Activated naive CD4-positive, alpha-beta T cell treated with anti-CD3 and anti-CD28 coated beads, Interleukin-2, amount 50 U/mL, for 72 hours (primary cell): ENCODE measurements at places on chromosomes 2 and 18. TPM values are rescaled to one million over a fixed set of nuclear protein-coding genes. Genes with fewer than 3 reads are reported as not detected.

DNA sequence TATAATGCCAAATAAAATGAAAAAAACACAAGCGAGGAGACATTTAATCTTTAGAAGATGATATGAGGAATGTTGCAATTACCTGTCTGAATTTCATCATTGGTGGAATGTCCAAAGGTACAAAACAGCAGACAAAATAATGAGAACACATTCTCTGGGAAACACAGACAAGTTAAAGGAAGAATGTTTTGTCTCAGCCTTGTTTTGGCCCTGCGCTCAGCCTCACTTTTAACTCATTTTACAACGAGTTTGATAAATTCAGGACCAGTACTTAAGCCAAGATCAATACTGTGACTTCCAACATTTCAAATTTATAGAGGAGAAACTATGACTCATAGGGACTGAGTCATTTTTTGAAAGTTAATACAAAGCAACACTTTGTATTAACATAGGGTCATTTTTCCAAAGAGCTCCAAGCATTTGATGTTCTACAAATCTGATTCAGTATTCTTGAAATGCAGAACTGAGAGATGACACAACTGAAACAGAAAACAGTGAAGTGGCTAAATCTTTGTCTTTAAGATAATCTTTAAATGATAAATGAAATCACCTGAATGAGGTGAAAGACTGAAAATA, 833.2 kb upstream of the CHAC2 start:
- DNase-seq, result no peak

DNA sequence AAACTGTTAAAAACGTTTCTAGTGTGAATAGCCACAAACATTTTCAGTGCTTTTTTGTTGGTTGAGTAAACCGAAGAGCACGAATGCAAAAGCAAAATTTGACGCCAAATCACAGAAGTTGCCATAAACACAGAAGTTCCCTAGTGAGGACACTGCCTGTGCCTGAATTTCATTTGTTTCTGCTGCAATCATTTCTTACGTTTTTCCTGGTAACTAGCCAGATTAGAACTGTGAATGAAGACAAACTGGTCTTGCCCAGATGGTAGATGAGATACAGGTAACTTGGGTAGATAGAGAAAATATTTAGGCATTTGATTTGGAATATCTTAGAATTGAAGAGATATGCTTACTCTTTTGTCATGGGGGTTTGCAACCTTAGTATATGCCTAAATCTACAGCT, 9.8 kb upstream of the TBR1 start:
- DNase-seq, result no peak

GRCh38 chr2:213863541-213863940, 547.3 kb upstream of the VWC2L start:
- DNase-seq, result no peak

- no peak for DNase-seq
These were observed 20.7 kb downstream of the ST8SIA3 start for GRCh38 chr18:57373017-57373416.

- DNase-seq, result no peak
These were observed 1.4 kb downstream of the CEP76 start for GRCh38 chr18:12701161-12701560.

DNA sequence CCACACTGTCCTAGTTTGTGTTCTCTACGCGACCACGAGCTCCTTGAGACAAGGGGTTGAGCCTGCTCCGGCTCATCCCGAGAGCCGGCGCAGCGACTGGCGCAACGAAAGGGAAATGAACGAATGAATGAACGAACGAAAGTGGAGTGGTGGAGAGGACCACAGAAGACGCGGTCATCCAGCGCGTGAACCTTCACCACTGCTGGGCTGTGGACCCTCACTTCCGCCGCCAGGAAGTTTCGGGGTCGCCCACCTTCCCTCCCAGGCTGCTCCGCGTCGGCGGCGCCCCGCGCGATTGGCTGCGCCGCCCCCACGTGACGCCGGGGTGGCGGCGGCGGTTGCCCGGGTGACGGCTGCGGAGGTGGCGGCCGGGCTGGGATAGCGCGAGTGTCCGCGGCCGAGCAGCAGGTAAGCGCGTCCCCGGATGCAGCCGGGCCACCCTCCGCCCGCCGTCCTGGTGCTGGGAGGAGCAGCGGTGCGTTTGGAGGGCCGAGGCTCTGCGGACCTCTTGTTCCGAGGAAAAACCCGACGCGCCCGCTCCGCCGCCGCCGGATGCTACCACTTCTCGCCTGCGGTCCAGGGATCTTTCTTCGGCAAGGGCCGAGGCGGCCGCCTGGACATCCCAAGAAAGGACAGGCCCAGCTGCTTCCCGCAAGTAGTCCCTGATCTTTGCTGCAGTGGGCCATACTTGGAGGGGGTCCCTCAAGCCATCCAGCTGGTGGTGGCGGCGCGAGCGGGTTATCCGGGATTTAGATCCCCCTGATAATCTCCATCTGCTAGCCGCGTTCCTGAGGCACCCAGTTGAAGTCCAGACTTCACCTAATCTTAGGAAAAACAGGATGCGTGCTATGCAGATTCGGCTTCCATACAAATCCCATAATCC, at the start of gene ARMC9:
TSS of gene ARMC9 (plus strand) at position 341 of the 883 bp plus-strand sequence. CDS start 7,608 bp downstream, outside the sequence.
- peak; percentile 82 for DNase-seq

GRCh38 chr2:175282300-175282699, 100.8 kb upstream of the ATP5MC3 start:
- DNase-seq, result no peak

LYPD6B gene
- total RNA-seq, result not detected

- DNase-seq, result no peak
These were observed 489.5 kb downstream of the TNS1 start for GRCh38 chr2:217513258-217513657.

IL36RN gene
- total RNA-seq, result not detected

CFAP210 gene
- not detected for total RNA-seq

CRYGC gene
- not detected for total RNA-seq

GRCh38 chr2:219509780-219510511, 4.3 kb upstream of the ASIC4 start:
- peak; percentile 68 for DNase-seq

GRCh38 chr2:137333386-137334165, 568.2 kb downstream of the THSD7B start:
- no peak for DNase-seq

- peak; percentile 35 for DNase-seq
These were observed 68.8 kb upstream of the SMAD7 start for GRCh38 chr18:49019446-49020045.

RRM2 gene
- total RNA-seq, result 682 TPM

DNA sequence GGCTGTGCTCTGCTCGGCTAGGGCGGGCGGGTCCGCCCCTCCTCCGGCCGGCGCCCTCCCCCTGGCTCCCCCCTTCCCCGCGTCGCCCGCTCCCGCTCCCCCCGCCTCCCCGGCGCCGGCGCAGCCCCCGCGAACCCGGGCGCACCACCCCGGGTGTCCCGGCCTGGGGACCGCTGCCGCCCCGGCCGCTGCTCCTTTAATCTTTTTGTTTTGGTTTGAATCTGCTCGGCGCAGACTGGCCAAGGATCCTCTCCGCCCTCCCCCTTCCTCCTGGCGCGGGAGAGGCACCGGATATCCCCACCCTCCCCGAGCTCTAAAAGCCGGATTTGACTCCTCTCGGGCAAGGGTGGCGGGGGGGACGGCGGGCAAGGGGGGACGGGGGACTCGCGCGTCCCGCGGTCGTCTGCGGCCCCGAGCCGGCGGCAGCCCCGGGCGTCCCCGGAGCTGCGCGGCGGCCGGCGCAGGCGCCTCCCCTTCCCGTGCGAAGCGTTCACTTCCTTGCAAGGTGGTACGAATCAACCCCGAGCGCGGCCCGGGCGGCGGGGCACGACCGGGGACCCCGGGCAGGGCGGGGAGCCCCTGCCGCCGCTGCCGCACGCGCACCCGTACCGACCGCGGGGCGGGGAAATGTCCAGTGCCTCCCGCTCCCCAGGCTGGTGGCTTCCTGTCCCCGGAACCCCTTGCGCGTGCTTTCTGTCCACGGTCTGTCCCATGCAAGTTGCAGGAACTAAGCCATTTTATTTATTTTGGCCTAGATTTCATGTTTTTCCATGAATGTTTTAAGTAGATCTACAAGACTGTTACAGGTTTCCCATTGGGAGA, at the start of gene PTGR3:
TSS of gene PTGR3 (minus strand) at position 11 of the 822 bp plus-strand sequence. CDS start 81 bp downstream, outside the sequence.
- peak; percentile 69 for DNase-seq

GRCh38 chr2:88226754-88227153, 56.6 kb downstream of the THNSL2 start:
- no peak for DNase-seq

GRCh38 chr18:77654302-77654701, 404.7 kb downstream of the GALR1 start:
- no peak for DNase-seq

DNA sequence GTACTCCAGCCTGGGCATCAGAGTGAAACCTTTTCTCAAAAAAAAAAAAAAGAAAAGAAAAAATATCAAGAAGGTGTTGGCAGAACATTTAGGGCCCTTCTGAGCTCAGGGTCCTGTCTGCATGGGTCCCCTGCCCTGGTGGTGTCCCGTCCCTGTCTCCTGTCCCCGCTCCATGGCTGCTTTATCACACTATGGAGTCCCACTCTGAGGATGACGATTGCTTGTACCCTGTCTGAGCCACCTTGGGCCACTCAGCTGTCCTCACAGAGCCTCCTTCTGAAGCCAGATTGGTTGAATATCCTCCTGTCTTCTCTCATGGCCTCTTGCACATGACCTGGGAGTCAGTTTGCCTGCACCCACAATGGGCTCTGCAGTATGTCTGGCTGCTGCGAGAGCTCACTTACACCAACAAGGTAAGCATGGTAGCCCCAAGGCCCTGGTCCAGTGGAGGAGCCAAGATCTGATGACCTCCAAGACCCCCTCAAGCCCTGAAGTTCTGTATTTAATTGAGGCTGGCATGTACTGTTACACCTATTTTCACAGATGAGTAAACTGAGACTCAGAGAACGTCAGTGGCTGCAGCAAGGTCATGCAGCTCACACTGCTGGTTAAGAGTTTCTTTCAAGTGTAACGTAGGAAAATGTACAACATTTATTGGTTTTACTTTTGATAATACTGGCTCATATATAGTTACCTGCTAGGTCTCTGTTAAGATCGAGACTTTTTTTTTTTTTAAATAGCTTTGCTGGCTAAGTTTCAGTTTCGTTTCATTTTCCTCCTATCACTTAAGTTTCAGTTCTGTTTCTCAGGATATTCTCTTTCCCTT, 16.9 kb upstream of the ZCCHC2 start:
- peak; percentile 29 for DNase-seq

FHOD3 gene
- total RNA-seq, result not detected

CLEC4F gene
- 3.7 TPM for total RNA-seq

DNA sequence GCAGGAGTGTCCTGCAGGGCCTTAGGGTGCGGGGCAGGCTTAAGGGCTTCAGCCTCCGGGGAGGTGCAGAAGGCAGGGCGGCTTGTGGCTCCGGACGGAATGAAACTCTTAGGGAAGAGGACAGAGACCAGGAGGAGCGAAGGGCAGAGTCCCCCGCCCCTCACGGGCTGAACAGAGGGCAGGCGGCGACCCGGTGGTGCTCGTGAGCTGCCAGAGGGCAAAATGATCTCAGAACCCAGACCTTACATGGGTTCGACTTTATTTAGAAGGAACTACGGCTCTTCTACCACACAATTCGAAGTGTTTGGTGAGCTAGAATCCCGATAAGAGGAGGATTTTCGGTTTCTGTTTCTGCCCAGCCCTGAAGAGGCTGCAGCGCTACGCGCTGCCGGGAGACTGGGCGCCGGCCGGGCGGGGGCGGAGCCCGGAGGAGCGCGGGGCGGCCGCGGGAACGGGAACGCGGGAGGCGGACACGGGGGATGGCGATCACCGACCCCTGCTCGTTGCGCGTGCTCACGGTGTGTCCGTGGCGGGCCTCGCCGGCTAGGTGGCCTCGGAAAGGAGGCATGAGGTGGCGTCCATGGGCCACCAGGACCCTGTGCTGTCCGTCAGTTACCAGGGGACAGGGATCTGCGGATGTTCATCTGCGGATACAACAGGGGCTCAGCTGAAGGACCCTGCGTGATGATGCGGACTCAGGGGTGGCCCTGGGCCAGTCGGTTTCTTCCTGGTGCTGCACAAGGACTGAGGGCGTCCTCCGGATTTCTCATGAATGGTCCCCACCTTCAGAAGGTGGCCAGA, 4.2 kb upstream of the SP100 start:
- peak; percentile 75 for DNase-seq

GPR55 gene
- 2.6 TPM for total RNA-seq

PSMA8 gene
- total RNA-seq, result 0.73 TPM

DNA sequence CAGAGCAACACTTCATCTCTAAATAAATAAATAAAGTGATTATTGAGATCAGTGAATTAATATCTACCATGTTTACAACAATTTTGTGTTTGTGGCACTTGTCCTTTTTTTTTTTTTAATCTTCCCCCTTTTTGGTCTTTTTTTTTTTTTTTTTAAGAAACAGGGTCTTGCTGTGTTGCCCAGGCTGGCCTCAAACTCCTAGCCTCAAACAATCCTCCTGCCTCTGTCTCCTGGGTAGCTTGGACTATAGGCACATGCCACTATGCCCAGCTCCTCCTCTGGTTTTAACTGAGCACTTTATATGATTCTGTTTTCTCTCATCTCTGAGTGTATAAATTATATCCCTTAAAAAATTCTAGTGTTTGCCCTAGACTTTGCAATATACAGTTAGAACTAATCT, 30.3 kb downstream of the SLC4A5 start:
- no peak for DNase-seq

CAMKMT gene
- total RNA-seq, result 17.3 TPM

DYNAP gene
- not detected for total RNA-seq

GRCh38 chr2:133171393-133172004, 396.8 kb downstream of the NCKAP5 start:
- no peak for DNase-seq

CENPA gene
- 26.9 TPM for total RNA-seq

- no peak for DNase-seq
These were observed 41.0 kb downstream of the HPCAL1 start for GRCh38 chr2:10343658-10344057.

DNA sequence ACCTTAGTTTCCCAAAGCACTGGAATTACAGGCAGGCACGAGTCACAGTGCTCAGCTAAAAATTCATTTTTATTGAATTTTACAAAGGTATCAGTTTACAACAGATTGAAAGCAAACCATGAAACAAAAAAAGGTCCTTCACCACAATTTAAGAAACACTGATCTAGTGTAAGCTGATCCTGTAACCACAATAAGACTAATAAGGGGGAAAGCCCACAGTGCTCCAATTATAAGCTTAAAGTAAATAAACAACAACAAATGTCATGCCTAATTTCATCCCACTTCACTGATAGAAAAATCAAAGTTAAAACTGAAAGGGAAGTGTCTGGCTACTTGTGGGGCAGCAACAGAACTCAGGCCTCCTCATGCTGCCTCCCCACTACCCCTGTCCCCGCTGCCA, 49.2 kb downstream of the ICA1L start:
- DNase-seq, result no peak

DNA sequence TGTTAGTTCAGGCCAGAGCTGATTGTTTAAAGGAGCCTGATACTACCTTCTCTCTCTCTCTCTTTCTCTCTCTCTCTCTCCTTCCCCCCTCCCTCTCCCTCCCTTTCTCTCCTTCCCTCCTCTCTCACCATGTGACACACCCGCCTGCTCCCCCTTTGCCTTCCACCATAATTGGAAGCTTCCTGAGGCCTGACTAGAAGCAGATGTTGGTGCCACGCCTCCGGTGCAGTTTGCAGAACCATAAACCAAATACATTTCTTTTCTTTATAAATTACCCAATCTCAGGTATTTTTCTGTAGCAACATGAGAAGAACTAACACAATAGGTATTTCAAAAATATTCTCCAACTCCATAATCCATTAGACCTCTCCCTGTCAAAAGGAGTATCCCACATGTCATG, 62.4 kb downstream of the ANKRD62 start:
- DNase-seq, result no peak
